Breast epithelium (tissue), 4 donors: ENCODE measurements at places on chromosomes 2 and 18.

DNA sequence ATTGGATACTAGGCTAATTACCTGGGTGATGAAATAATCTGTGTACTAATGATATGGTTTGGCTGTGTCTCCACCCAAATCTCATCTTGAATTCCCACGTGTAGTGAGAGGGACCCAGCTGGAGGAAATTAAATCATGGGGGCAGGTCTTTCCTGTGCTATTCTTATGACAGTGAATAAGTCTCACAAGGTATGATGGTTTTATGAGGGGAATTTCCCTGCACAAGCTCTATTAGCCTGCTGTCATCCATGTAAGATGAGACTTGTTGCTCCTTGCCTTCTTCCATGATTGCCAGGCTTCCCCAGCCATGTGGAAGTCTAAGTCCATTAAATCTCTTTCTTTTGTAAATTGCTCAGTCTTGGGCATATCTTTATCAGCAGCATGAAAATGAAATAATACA, 394.1 kb upstream of the SYT4 start:
- H3K4me3 ChIP-seq, result no peak overlapping the region
- no peak for DNase-seq
- no peak overlapping the region for H3K27ac ChIP-seq
- H3K4me1 ChIP-seq, result no peaks in the 10 kb centered on the region

GRCh38 chr2:161373942-161374341, 42.2 kb upstream of the TBR1 start:
- H3K27ac ChIP-seq, result no peak overlapping the region
- no peak for DNase-seq
- no peak overlapping the region for H3K4me3 ChIP-seq
- H3K4me1 ChIP-seq, result no peaks in the 10 kb centered on the region

DNA sequence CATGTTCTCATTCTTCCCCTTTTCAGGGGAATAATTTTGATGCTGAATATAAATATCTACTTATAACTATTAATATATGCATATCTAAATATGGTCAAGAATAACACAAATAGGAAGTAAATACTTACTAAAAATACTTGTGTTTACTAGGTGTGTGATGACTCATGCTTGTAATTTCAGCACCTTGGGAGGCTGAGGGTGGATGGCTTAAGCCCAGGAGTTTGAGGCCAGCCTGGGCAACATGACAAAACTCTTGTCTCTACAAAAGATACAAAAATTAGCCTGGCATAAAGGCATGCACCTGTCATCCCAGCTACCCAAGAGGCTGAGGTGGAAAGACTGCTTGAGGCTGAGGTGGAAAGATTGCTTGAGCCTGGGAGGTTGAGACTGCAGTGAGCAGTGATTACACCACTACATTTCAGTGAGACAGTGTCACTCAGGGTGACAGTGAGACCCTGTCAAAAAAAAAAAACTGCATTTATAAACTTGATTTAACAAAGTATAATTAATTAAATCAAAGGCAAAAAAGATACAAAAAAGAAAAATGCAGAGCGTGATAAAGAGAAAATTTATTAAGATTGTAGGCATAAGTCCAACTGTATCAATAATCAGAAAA, 703.1 kb upstream of the VRK2 start:
- no peak for DNase-seq
- H3K27me3 ChIP-seq, result no peaks in the 10 kb centered on the region
- H3K4me3 ChIP-seq, result no peak overlapping the region

- no peaks in the 10 kb centered on the region for H3K27me3 ChIP-seq
- no peaks in the 10 kb centered on the region for H3K36me3 ChIP-seq
- H3K4me3 ChIP-seq, result no peak overlapping the region
- DNase-seq, result no peak
These were observed 15.9 kb downstream of the ZNF638 start for GRCh38 chr2:71347517-71347916.

DNA sequence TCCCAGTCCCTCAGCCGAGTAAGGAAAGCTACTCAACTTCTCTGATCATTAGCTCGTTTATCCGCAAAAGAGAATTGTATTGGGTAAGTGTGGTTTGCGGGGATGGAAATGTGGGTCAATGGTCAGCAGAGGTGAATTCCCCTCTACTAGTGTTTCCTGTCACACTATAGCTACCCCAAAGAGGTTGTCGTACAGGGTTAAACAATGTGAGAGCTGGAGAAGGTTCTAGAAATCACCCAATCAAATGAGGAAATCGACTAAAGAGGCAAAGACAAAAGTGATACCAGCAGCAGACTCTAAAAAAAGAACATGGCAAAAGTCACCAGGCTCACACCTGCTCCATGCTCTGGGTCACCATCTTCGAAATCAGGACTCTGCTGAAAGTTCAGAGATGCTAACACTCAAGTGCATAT, 144.7 kb upstream of the ITGA4 start:
- DNase-seq, result no peak
- H3K27me3 ChIP-seq, result no peaks in the 10 kb centered on the region
- H3K4me3 ChIP-seq, result no peak overlapping the region
- no peaks in the 10 kb centered on the region for H3K36me3 ChIP-seq
- no peaks in the 10 kb centered on the region for H3K4me1 ChIP-seq

DNA sequence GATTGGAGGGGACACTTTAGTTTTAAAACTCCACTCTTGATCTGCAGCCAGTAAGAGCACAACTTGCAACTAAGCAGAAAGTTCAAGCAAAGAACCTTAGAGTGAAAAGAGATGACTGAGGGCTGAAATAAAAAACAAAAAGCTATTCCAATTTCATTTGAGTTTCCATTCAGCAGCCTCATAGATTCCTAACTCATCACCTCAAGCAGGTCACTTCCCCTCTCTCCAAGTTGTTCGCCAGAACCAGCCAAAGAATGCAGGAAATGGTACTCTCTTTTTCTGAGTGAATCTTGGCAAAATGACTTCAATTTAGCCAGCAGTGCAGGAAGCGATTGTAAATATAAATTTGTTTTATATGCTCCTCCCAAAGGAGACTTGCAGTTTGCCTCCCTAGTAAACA, 213.3 kb downstream of the SETBP1 start:
- H3K27ac ChIP-seq, result no peak overlapping the region
- H3K27me3 ChIP-seq, result no peaks in the 10 kb centered on the region
- no peaks in the 10 kb centered on the region for H3K36me3 ChIP-seq
- H3K4me3 ChIP-seq, result no peak overlapping the region
- peaks cover 6% of the 10 kb centered on the region for H3K4me1 ChIP-seq
- DNase-seq, result no peak

GRCh38 chr2:55693181-55694125, at the start of gene PNPT1:
Gene PNPT1, minus strand, starts transcription at chr2:55693844. Its CDS starts 21 bp downstream, at chr2:55693823.
- peak; percentile 89 for DNase-seq
- H3K4me3 ChIP-seq, result peak within 1 kb of the TSS; percentile 65
- H3K27ac ChIP-seq, result peak within 1 kb of the TSS; percentile 64
- H3K4me1 ChIP-seq, result no peaks in the 10 kb centered on the region
- H3K36me3 ChIP-seq, result no peaks in the 10 kb centered on the region

GRCh38 chr18:23538870-23539269, 35.6 kb downstream of the RMC1 start:
- H3K4me3 ChIP-seq, result no peak overlapping the region
- H3K4me1 ChIP-seq, result no peaks in the 10 kb centered on the region
- no peak for DNase-seq
- no peaks in the 10 kb centered on the region for H3K27me3 ChIP-seq

GRCh38 chr2:46967990-46968647, 52.5 kb upstream of the MCFD2 start:
- peak; percentile 65 for DNase-seq
- peak overlapping the region; percentile 14 for H3K4me3 ChIP-seq
- H3K27ac ChIP-seq, result peak overlapping the region; percentile 89
- no peaks in the 10 kb centered on the region for H3K36me3 ChIP-seq
- no peaks in the 10 kb centered on the region for H3K27me3 ChIP-seq
- peaks cover 17% of the 10 kb centered on the region for H3K4me1 ChIP-seq

- no peaks in the 10 kb centered on the region for H3K27me3 ChIP-seq
- DNase-seq, result no peak
These were observed 62.8 kb downstream of the TCF7L1 start for GRCh38 chr2:85195956-85196355.

DNA sequence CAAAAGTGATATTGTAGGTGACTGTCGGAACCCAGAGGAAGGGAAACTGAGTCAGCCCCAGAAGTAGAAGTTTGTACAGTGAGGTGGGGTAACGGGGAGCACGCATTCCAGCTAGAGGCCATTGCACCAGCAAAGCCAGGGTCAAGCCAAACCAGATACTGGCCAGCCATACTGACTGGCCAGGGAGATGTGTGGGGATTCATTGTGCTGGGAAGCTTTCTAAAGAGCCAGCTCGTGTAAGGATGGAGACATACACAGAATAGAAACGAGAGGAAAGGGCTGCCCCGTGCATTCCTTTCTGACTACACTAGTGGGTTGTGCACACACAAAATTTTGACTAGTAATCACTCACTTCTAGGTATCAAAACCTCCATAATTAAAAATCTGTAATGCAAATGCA, 175.3 kb upstream of the PID1 start:
- peak overlapping the region; percentile 94 for H3K27ac ChIP-seq
- no peaks in the 10 kb centered on the region for H3K36me3 ChIP-seq
- H3K4me3 ChIP-seq, result peak overlapping the region; percentile 35
- no peak for DNase-seq

- H3K4me3 ChIP-seq, result no peak overlapping the region
- peak; percentile 72 for DNase-seq
- no peaks in the 10 kb centered on the region for H3K27me3 ChIP-seq
- no peaks in the 10 kb centered on the region for H3K4me1 ChIP-seq
These were observed 92.4 kb downstream of the SOCS6 start for GRCh38 chr18:70380915-70381896.

GRCh38 chr2:105403783-105404698, 5.2 kb upstream of the FHL2 start:
- peak overlapping the region; percentile 81 for H3K27ac ChIP-seq
- H3K4me3 ChIP-seq, result peak overlapping the region; percentile 28
- no peak for DNase-seq
- no peaks in the 10 kb centered on the region for H3K4me1 ChIP-seq

- H3K27ac ChIP-seq, result no peak overlapping the region
- H3K27me3 ChIP-seq, result no peaks in the 10 kb centered on the region
- H3K36me3 ChIP-seq, result no peaks in the 10 kb centered on the region
- DNase-seq, result no peak
These were observed 69.9 kb downstream of the SH3BP4 start for GRCh38 chr2:235021752-235022151.

- H3K4me3 ChIP-seq, result peak overlapping the region; percentile 99
- H3K36me3 ChIP-seq, result peaks cover 3% of the 10 kb centered on the region
- DNase-seq, result no peak
- H3K27ac ChIP-seq, result peak overlapping the region; percentile 97
- peaks cover 16% of the 10 kb centered on the region for H3K4me1 ChIP-seq
- H3K27me3 ChIP-seq, result no peaks in the 10 kb centered on the region
These were observed 654 bp upstream of the MARCHF7 start for GRCh38 chr2:159711562-159712142.

DNA sequence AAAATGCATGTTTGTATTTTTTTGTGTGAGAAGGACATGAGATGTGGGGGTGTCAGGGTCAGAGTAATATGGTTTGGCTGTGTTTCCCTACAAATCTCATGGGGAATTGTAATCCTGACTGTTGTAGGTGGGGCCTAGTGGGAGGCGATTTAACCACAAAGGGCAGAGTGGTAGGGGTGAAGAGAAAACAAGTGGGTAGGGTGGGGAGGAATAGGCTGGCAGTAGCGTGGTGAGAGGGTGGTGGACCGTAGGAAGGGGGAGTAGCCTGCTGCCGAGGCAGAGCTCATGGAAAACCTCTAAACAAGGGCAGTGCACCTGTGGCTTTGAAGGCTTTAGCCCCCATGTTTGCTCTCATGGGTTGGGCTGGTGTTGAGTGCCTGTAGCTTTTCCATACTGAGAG, 152.8 kb upstream of the ZNF519 start:
- no peak for DNase-seq
- no peaks in the 10 kb centered on the region for H3K36me3 ChIP-seq
- no peak overlapping the region for H3K27ac ChIP-seq
- H3K4me1 ChIP-seq, result no peaks in the 10 kb centered on the region
- no peak overlapping the region for H3K4me3 ChIP-seq

- H3K36me3 ChIP-seq, result no peaks in the 10 kb centered on the region
- DNase-seq, result no peak
- no peak overlapping the region for H3K4me3 ChIP-seq
These were observed 601.1 kb downstream of the ARHGAP15 start for GRCh38 chr2:143730155-143730952.

- H3K27ac ChIP-seq, result no peak overlapping the region
- H3K27me3 ChIP-seq, result no peaks in the 10 kb centered on the region
- no peaks in the 10 kb centered on the region for H3K36me3 ChIP-seq
- no peak overlapping the region for H3K4me3 ChIP-seq
These were observed 3.2 kb downstream of the ALLC start for GRCh38 chr2:3661149-3661660.

- DNase-seq, result no peak
- H3K4me3 ChIP-seq, result no peak overlapping the region
- H3K36me3 ChIP-seq, result no peaks in the 10 kb centered on the region
- H3K27me3 ChIP-seq, result no peaks in the 10 kb centered on the region
These were observed 41.8 kb upstream of the PDK1 start for GRCh38 chr2:172513935-172514586.

DNA sequence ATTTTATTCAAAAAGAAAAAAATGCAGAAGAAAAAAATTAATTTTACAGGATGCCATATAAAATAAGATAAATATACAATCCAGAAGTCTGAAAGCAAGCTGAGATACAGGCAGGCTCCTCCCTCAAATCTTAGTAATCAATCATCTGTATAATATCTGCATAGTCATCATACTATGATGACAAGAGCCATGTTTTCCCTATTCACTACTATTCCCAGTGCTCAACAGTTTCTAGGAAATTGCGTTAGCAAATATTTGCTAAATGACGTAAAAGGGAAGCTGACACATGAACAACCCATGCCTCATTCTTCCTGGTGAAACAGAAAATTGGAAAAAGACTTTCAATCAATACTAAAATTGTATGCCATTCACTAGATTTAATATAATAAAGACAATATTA, 793.2 kb downstream of the SUCLG1 start:
- no peaks in the 10 kb centered on the region for H3K4me1 ChIP-seq
- no peak for DNase-seq
- no peaks in the 10 kb centered on the region for H3K27me3 ChIP-seq
- H3K36me3 ChIP-seq, result no peaks in the 10 kb centered on the region

GRCh38 chr2:164871404-164871803, 29.8 kb upstream of the COBLL1 start:
- no peak for DNase-seq
- no peak overlapping the region for H3K4me3 ChIP-seq
- H3K36me3 ChIP-seq, result no peaks in the 10 kb centered on the region
- no peaks in the 10 kb centered on the region for H3K27me3 ChIP-seq
- H3K4me1 ChIP-seq, result no peaks in the 10 kb centered on the region

GRCh38 chr2:20593072-20594034, 57.5 kb downstream of the HS1BP3 start:
- no peak overlapping the region for H3K4me3 ChIP-seq
- H3K4me1 ChIP-seq, result peaks cover 9% of the 10 kb centered on the region
- H3K27me3 ChIP-seq, result no peaks in the 10 kb centered on the region
- DNase-seq, result no peak
- peak overlapping the region; percentile 91 for H3K27ac ChIP-seq
- H3K36me3 ChIP-seq, result no peaks in the 10 kb centered on the region

DNA sequence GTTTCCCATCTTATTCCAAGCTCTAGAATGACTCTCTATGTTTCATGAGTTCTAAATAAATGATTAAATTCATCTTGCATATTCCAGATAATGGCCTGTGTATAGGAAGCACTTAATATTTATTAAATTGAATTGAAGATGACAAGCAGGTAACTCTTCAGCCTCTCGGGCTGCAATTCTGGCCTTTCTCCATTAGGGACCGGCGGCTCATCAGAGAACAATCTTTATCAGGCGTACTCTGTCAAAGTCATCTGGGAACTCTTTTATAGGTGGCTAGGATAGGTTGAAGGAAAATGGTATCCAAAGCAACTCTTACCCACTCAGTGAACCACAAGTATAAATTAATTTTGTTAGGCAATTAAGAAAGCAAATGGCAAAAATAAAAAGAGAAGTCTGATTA, 308.5 kb downstream of the NOL4 start:
- H3K4me3 ChIP-seq, result no peak overlapping the region
- H3K36me3 ChIP-seq, result no peaks in the 10 kb centered on the region
- no peaks in the 10 kb centered on the region for H3K27me3 ChIP-seq
- DNase-seq, result no peak
- H3K4me1 ChIP-seq, result no peaks in the 10 kb centered on the region
